ENCODE measurements at places on chromosomes 7 and 10.

GRCh38 chr10:77636967-77637531 is 559 bp downstream of the KCNMA1 start:
- DNase-seq: no peak

GRCh38 chr10:50993771-50994251 is 80.5 kb upstream of the PRKG1 start:
- DNase-seq: no peak

GRCh38 chr10:44771233-44771995 is 139.7 kb upstream of the TMEM72 start:
- DNase-seq: no peak

- no peak for DNase-seq
These were observed 61.3 kb downstream of the GALNT17 start for GRCh38 chr7:71193099-71193810.

- no peak for DNase-seq
These were observed 125.8 kb upstream of the PDSS1 start for GRCh38 chr10:26571655-26572054.

GRCh38 chr7:139591550-139592195 is 68.2 kb downstream of the CLEC2L start:
- no peak for DNase-seq

GRCh38 chr10:88157981-88158465 is 294.6 kb downstream of the PTEN start:
- no peak for DNase-seq

DNA sequence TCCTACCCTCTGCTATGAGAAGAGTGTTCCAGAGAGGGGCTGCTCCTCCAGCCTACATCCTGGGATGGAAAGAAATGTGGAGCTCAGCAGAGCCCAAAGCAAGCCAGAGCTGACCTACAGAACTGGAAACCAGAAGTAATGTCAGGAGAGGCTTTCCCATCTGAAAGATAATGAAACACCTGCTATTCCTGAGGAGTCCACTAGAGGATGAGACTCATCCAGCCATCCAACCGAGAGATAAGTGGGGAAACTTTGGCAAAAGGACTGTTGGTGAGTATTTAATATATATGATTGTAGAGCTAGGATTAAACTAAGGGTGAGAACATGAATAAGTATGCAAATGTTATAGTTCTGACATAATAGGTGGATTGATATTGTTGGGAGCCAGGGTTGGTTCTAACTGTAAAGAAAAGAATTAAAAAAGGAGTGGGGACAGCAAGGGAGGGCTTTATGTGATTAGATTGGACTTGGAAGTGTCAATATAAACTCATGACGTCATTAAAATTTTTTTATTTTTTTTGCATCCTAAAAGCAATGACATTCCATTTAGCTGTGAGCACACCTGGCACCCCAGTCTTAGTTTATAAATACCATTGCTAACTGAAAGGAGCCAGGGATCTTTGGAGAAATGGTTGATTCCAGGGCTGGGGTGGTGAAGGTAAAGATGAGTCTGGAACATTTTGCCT is 312.8 kb upstream of the NFE2L3 start:
- DNase-seq: no peak

- DNase-seq: no peak
These were observed 323.1 kb downstream of the ADK start for GRCh38 chr10:74474022-74474713.

- no peak for DNase-seq
These were observed 182.9 kb downstream of the TSPAN12 start for GRCh38 chr7:120675076-120675475.

DNA sequence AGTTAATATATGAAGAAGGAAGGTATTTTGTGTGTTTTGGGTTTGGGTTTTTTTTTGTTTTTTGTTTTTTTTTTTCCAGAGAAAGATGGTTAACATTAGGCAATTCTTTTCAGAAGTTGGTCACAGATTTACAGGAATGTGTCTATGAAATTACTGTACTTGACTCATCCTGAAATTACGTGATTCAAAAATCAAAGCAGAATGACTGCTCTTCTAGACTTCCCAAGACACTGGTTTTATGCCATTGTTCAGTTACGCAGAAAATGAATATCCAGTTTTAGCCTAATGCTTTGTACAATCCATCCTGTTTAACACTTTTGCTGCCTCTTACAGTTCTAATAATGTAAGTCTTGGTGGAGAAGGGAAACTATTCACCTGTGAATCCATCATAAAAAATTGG is 39.7 kb upstream of the CELF2 start:
- DNase-seq: no peak

DNA sequence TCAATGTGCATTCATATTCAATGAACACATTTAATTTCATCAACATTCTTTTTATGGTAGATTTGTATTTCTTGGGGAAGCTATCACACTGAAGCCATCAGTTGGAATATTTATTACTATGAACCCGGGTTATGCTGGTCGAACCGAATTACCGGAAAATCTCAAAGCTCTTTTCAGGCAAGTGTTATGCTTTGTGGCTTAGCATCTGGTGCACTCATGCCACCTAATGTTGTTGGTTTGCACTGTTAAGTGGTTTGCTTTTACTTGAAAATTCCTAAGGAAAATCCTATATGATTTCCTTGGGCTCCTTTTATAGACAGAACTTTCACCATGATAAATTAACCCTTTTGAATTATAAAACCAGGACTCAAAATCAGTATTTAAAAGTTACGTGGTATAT is 147.9 kb downstream of the DNAH11 start:
- DNase-seq: no peak

- DNase-seq: no peak
These were observed 29.2 kb upstream of the CACUL1 start for GRCh38 chr10:118783776-118784545.

- DNase-seq: no peak
These were observed 390.0 kb upstream of the MKI67 start for GRCh38 chr10:128516180-128516579.

DNA sequence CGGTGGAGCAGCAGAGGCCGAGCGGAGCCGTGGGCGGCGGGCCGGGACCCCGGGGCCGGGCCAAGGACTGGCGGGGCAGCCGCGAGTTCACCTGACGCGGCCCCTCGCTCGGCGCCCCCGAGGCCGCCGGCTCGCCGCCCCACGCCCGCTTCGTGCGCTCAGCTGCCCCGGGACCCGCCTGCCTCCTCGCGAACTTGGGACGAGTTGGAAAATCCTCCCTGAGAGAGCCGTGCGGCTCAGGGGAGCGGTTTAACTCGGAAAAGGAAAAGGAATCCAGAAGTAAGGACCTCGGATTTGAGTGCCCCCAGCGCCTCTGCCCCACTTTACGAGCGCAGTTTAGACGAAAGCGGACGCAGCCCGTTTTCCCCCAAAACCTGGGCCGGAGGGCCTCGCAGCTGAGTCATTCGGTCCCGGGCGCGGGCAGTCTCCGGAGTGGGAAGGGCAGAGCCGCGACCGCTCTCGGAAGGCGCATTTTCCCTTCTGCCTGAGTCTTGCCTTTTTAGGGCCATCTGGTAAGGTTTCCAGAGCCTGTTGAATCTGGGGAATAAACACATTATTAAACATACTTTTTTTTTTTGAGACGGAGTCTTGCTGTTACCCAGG is 744 bp downstream of the CREM start:
- DNase-seq: peak; percentile 38

DNA sequence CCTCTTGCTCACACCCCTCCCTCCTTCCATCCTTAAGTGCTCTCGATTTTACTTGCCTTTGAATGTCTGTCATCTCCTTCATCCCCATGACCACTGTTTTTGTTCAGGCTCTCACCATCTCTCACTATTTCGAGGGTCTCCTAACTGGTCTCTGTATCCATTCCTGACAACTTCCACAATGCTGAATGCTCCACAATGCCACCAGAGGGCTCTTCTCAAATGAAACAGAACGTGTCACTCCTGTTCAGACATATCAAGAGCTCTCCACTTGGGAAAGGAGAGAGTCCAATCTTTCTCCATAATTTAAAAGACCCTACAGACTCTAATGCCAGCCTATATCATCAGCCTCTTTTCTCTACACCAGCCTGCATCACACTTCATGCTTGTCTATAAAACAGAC is 9.0 kb upstream of the SLC13A1 start:
- no peak for DNase-seq

- DNase-seq: no peak
These were observed 12.7 kb downstream of the FBXW4 start for GRCh38 chr10:101682172-101682825.

DNA sequence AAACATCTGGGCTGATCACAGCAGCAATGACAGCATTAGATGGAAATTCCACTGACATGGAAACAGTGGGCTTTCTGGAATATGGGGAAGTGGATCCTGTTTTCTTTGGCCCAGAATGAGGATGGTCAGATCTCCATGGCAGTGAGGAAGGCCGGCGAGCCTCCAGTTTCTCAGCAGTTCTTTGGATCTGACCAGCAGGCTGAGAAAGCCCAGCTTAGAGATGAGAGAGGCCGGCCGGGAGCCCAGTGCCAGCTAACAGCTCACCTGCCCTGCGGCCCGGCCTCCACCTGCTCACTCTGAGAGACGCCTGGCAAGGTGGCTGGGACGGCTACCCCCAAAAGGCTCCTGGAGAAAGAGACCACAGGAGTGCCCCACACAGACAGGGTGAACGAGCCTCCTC is 24.2 kb downstream of the GPER1 start:
- DNase-seq: no peak

GRCh38 chr7:64946772-64947171 is 43.7 kb downstream of the ZNF273 start:
- DNase-seq: no peak

DNA sequence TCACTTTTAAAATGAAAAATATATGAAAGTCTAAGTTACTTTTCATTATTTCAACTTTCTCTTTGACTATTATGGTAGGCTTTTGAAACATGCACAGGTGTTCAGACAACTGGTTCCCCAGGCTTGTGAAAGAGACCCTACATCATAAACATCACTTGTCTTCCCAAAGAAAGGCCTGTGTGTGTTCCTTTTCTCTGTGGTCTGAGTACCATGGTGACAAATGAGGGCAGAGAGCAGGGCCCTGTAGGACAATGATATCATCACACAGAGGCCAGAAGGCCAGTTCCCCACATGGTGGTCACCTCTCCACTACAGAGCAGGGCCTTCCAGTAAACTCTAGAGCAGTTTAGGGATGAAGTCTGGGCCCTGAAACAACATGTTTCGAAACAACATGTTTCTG is 288.8 kb downstream of the USP6NL start:
- no peak for DNase-seq

- no peak for DNase-seq
These were observed 194.6 kb upstream of the TBX20 start for GRCh38 chr7:35448486-35448885.

- DNase-seq: no peak
These were observed 40.6 kb upstream of the ECHDC3 start for GRCh38 chr10:11701451-11702095.

DNA sequence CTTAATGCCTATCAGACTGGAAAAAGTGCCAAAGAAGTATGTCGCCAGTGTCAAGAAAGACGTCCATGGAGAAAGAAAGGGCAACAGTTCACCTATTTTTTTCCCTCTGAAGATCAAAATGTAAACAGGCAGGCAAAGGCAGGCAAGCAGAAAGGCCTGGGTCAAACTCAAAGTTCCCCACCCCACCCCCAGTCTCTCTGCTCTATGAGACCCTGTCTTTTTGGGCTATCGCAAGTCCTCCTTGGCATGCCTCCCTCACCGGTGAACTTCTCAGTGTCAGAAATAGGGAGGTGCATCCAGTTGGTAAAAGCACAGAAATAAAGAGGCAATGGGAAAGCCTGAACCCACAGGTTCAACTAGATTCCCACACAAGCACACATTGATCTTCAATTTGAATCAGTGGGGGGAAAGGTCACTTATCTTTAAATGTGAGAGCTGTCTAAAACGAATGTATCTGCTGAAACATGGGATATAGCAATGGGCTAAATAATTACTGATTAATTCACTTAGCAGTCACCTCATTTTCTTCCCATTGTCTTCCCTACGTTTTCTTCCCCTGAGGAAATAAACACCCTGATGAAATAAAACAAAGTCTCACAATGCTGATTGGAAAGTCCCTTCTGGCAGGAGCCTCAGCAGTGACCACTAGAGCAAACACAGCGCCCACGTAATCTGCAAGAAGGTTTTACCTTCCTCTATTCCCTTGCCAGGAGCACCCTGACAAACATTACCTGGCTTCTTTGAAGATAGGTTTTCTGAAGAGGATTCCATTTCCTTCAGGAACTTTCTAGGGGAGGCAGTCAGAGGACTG is 31.1 kb downstream of the JAZF1 start:
- no peak for DNase-seq

GRCh38 chr10:119872610-119872859 is at the start of gene MCMBP:
Gene MCMBP (minus strand): TSS chr10:119872843. CDS start chr10:119872584, 259 bp downstream.
- DNase-seq: no peak

- DNase-seq: no peak
These were observed 86.4 kb upstream of the DGKB start for GRCh38 chr7:14988941-14989340.

All from activated CD8-positive, alpha-beta memory T cell treated with anti-CD3 and anti-CD28 coated beads for 1 hour (primary cell).